Activated naive CD8-positive, alpha-beta T cell treated with anti-CD3 and anti-CD28 coated beads, Interleukin-2, amount 10 ng/mL, durations not matched to agents 7 days and 5 days (primary cell): ENCODE measurements at places on chromosomes 2 and 18.

GRCh38 chr18:7576685-7577084, 9.6 kb downstream of the PTPRM start:
- DNase-seq, result no peak

- DNase-seq, result no peak
Measured at GRCh38 chr18:76842837-76843530, 20.6 kb downstream of the ZNF236 start.

- DNase-seq, result no peak
Measured at GRCh38 chr2:148110184-148110583, 89.3 kb downstream of the MBD5 start.

DNA sequence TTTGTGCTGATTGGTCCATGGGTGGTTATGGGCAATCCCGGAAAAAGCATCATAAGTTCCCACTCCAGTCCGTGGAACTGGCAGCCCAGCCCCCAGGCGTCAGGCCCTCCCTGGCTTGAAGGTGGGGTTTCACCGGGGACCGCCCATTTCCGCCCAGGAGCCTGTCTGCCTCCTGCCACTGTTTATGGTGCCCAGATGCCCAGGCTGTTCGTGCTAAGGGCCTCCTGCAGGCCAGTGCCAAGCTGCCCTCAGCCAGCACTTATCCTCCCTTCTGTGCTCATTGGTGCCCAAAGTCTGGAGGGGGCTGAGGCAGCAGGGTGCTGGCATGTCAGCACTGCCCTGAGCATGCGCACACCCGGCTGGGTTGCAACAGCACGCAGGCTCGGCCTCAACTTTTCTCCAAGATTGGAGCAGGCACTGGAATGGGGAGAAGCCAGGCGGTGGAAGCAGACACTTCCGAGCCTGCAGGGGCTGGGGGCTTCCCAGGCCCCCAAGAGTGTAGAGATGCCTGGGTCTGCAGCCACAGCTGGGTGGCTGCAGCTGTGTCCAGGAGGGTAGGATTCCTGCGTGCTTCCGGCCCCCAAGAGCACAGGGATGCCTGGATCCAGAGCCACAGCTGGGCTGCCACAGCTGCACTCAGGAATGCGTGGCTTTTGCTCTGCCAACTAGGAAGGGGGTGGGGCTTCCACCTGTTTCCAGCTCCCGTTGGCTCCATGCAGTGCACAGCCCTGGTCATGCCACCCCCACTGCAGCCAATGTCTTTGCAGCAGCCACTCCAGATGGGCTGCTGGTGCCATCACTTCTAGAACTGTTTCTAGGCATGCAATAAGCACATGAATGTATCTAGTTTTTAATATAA, 74.0 kb downstream of the AGPS start:
- DNase-seq, result no peak

GRCh38 chr18:23943104-23943503, 71.5 kb upstream of the TTC39C start:
- no peak for DNase-seq

GRCh38 chr2:160227293-160227915, 27.3 kb upstream of the ITGB6 start:
- no peak for DNase-seq

DNA sequence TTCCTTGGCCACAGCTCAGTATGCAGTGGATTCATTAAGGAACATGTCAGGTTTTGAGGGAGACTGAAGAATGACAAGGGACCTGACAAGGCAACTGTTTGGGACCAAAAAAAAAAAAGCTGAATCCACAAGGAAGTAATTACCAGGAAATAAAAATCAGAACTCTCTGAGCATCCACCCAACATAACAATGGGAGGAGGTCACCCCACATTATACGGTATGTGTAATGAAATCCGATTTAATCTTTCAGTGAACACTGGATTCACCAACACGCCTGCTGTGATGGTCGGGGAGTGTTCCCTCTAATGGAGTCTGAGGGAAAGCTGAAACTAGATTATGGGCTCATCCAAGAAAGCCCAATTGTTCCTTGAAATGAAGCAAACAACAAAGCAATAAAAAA, 329.3 kb downstream of the ETAA1 start:
- no peak for DNase-seq

GRCh38 chr2:80057956-80058355, 246.6 kb downstream of the LRRTM1 start:
- DNase-seq, result no peak
